Fibroblast of gingiva (primary cell): ENCODE measurements at places on chromosomes 16 and 17.

DNA sequence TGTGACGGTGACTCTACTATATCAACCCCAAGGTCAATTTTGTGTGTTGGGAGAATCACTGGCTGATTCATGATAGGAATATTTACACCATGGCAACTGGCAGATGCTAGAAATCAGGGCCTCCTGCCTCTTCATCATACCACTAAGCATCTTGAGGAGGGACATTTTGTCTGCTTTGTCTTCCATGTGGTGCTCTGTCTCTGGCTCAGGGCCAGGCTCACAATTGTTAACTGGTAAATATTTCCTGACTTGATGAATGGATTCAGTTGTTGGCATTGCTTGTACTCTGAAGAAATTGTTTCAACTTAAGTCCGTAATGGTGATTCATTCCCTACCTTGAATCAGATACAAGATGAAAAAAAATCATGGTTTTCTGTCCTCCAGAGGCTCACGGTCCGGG is 292.7 kb downstream of the HAPSTR1 start:
- DNase-seq: no peak

GRCh38 chr17:59725691-59726090 is 18.2 kb downstream of the VMP1 start:
- DNase-seq: peak; percentile 86

DNA sequence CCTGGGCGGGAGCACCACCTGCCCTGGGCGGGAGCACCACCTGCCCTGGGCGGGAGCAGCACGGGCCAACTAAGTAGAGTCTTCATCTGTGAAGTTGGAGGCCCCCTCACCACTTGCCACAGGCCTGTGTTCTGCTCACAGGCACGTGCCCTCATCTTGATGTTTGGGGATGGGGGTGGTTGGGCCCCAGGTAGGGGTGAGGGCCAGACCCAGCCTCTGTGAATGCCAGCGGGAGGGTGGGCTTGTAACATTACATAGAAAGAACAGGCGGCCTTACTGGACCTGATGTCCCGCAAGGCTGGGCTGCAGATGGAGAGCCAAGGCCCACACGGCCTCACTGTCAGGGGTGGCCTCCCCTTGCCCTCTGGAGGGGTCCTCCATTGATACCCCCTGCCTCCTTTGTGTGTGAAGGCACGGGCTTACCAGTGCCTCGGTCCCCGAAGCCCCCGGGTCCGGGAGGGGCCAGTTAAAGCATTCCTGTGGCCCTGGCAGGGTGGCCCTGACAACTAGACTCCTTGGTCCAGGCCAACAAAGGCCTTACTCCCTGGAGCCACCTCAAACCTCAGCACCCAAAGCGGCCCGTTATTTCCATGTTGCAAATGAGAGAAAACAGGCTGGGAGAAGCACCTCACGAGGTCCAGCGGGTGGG is 1.1 kb upstream of the SLC16A3 start:
- no peak for DNase-seq

- no peak for DNase-seq
Measured at GRCh38 chr17:51365090-51365489, 104.7 kb downstream of the UTP18 start.
